ENCODE measurements at places on chromosomes 16 and 17.

DNA sequence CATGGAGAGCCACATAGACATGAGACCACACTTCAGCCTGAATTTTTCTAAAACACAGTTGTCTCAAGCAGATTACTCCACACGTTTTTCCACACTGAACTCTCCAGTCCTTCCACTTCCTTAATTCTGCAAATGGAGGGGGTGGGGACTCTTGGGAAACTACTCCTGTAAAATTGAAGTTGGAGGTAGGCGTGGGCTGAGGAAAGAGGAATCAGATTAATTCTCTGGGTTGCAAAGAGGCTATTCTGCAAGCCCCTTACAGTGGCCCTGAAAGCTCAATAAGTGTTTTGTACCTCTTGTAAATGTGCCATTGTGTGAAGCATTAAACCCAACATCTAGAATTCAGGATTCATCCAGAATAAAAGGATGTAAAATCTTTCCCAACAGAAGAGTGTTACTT is 9.6 kb downstream of the MARVELD3 start:
- DNase-seq, result no peak

- DNase-seq, result no peak
These were observed 195.5 kb downstream of the RAB11FIP4 start for GRCh38 chr17:31586946-31587345.

DNA sequence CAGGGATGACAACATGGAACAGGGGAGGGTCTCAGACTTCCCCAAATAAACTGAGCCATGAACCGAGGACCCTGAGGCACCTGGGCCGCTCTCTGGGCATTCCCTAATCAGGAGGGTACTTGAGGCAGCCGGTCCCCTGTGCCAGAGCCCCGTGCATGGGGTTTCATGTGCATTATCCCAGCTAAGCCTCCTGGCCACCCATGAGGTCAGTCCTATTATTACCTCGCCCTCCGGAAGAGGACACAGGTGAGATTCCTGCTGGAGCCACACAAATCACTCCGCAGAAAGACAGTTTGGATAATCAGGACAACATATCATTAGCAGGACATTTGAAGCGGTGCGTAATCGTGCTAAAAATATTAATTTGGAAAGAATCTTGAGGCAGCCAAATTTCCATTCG is 274.0 kb downstream of the PARN start:
- no peak for DNase-seq

DNA sequence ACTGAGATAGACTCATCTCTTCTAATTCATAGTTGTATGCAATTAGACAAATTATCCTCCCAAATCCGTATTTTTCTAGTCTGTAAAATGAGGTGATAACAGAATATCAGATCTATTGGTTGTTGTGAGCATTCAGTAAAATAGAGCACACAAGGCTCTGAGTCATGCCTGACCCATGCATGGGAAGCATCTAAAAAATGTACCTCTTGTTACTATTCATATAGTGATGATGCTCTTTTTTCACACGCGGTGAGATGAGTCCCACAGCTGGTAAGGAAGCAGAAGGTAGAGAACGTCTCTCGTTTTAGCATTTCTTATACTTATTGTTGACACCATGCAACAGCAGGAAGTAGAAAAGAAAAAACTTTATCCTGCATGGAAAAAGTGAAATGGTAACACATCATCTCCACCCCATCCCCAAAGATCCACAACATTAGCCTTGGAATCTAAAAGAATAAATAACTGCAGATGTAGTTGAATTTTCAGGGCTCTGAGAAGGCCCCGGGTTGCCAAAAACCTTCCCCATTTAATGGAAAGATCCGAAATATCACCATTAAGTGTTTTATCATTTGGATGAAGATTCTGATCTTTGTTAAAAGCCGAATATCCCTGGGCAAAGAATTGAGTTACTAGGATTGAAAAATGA is 215.6 kb downstream of the TMEM114 start:
- no peak for DNase-seq

DNA sequence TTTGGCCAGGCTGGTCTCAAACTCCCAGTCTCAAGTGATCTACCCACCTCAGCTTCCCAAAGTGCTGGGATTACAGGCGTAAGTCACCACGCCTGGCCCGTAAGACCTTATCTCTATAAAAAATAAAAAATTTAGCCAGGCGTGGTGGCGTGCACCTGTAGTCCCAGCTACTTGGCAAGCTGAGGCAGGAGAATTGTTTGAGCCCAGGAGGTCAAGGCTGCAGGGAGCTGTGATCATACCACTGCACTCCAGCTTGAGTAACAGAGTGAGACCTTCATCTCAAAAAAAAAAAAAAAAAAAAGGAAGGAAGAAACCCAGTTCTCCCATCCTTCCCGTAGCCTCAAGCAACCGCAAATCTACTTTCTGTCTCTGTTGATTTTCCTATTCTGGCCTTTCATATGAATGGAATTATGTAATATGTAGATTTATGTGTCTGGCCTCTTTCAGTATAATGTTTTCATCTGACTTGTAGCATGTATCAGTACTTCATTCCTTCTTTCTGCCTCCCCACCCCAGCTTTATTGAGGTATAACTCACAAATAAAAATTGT is 11.2 kb downstream of the CASC3 start:
- no peak for DNase-seq

- DNase-seq, result no peak
These were observed 22.9 kb downstream of the ADAM11 start for GRCh38 chr17:44781551-44782325.

DNA sequence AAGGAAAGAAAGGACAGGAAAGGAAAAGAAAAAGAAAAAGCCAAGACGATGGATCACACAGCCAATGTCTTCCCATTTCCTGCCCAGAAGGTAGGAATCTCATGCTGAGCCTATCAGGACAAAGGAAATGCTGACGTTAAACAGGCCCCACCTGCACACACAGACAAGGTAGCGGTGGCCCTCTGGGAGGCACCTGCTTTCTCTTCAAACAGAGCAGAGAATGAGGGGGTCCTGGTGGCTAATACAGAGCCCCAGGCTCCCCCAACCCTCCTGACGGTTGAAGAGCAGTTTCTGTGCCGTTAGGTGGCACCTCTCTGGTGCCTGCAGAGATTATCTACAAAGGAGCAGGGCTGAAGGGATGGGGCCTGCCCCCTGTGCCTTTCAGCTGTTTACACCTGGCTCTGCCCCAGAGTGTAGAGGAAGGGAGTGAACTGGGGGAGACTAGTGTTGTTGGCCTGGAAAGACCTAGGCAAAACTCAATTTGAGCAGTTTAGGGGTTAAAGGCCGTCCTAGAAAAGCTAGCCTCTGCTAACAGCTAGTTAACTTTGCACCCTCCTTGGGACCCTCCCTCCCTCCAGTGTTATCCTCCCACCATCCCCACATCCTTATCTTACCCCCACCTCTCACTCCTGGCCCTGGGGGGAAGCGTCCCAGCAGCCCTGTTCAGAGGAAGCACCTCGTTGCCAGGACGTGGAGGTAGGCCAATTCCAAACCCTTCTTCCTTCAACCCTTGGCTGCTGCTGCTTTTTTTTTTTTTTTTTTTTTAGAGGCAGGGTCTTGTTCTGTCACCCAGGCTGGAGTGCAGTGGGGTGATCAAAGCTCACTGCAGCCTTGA is 56.3 kb downstream of the ARHGAP27 start:
- DNase-seq, result no peak

DNA sequence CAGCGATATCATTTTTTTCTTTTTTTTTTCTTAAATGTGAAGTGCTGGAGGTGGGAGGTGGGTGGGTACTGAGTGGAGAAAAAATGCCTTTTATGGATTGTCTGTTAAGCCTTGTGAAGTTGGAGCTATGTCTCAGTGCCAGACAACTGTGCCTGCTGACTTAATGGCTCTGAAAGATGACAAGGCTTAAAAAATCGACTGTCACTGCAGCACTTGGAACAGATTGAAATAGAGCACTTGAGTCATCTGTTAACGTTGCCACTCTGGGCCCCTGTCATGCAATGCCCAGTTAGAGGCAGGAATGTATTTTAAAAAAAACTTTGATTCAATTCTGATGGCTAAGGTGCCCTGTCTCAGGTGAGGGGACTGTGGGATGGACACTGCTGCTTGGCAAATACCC is 108.2 kb upstream of the HS3ST2 start:
- DNase-seq, result no peak

GRCh38 chr17:27413792-27414191 is 42.5 kb upstream of the KSR1 start:
- DNase-seq, result no peak

DNA sequence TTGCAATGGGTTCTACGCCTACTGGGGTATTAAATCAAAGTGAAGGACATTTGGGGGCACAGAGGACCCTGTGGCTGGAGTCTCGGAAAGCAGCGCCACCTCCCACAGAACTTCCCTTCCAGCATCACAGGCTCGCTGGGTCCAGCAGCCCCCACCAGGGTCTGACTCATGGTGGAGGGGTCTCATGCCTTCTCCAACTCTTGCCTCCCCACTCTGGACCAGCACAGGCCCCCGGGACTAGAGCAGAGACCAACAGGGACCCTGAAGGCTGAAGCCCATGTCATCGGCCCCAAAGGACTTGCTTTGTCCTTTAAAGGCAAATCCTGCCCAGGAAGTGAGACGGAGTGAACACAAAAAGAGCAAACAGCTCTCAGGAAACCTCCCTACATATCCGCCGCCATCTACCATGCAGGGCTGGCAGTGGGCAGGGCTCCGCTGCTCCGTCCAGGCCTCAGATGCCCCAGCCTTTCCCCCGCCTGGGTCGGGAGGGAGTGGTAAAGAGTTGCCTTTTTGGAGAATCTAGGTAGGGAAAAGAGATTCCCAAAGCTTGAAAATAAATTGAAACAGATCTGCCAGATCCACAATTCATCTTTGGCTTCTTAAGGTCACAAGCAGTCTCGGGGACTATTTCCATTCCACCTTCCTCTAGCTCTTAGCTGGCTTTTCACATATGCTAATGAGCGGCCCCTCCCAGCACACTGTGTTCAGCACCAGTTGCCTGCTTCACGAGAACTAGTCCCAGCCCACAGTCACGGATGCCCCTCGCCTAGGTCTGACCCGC is 2.1 kb upstream of the GPRC5C start:
- no peak for DNase-seq

- peak; percentile 78 for DNase-seq
These were observed 1.2 kb upstream of the METTL26 start for GRCh38 chr16:637081-638018.

- DNase-seq, result no peak
These were observed 3.8 kb downstream of the FAM83G start for GRCh38 chr17:19000531-19001325.

DNA sequence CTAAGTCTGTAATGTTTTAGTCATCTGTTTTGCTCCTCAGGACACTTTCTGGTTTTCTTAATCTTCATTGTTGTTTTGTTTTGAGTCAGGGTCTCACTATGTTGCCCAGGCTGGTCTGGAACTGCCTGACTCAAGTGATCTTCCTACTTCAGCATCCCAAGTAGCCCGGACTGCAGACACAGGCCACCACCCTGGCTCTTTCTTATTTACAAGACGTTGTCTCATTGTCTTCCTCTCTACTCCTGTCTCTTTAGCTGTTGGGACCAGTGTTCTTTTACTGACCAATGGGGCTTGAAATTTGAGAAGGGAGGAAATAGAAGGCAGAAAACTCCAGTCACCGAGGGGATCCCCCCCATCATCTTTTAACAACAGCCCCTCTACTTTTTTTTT is 1.2 kb downstream of the SCPEP1 start:
- DNase-seq, result no peak

DNA sequence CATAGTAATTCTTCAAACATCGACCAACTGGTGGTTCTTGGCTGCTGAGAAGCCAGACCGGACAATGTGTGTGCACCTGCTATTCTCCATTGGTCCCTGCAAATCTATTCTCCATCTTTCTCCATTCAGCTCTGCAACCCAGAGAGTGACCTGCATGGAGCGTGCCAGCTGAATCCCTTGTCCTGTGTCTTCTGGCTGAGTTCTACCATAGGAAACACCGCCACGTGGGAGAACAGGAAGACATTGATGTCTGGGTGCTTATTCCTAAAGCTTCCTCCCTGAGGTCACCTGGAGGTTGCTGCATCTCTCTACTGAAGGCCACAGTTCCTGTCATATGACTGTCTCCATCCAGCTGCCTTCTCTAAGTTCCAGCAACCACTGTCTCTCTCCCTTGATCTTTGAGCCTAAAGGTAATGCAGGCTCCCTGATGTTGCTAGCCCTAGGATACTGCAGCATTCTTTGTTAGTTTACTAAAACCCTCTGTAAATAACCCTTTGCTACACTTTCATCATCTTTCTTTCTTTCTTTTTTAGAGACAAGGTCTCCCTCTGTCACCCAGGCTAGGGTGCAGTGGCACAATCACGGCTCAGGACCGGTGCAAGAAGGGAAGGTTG is 10.6 kb upstream of the SMG1 start:
- DNase-seq, result no peak

GRCh38 chr16:2752850-2753732 is 653 bp downstream of the SRRM2 start:
- DNase-seq, result peak; percentile 61

DNA sequence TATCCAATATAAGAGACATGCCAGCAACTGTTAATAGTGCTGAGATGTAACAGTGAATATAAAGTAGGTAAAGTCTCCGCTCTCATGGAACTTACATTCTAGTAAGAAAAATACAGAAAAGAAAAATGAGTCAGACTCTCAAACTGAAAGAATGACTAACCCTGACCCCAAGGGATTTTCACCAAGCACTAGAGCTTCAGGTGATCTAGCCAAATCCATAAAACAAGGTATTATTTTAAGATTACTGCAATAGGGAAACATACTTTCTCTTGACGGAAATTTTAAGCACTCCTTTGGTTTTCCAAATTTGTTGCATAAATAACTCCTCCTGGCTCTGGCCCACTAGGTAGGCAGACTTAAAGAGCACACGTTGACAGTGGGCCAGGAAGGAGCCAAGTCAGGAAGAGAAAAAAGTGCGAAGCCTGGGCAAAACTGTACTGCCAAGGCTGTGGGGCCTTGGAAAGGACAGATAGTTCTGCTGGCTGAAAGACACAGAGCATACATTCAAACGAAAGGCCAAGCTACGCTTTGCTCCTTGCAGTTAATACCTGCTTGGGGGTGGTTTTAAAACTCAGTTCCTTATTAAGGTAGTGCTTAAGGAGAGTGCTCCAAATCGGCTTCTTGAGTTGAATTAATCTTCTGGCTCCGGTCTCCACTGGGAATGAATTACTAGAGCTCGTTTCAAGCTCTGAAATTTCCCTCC is 1.4 kb downstream of the GOT2 start:
- no peak for DNase-seq

GRCh38 chr17:48160177-48161081 is 52.9 kb downstream of the SNX11 start:
- no peak for DNase-seq

DNA sequence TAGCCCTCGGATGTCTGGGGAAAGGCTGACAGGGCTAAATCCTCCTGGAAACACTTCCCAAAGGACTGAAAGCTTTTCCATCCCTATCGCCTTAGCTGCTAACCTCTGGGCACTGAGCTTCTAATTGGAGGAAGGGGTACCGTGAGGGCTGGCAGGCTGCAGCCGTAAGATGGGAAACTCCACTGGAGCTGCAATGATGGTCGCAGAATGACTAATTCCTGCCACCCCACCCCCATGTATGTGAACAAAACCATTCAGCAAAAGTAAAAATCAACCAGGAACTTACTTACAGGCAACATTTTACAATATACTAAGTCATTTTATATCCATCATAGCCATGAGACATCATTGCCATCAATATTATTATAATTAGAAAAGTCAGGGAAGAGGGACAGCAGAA is 133.3 kb downstream of the ABCC12 start:
- no peak for DNase-seq

GRCh38 chr16:29784901-29785500 is 5.5 kb upstream of the KIF22 start:
- no peak for DNase-seq

GRCh38 chr17:38322156-38322779 is 21.5 kb downstream of the GPR179 start:
- DNase-seq, result peak; percentile 15

GRCh38 chr16:58440131-58440530 is 47.9 kb downstream of the GINS3 start:
- no peak for DNase-seq

- no peak for DNase-seq
These were observed 63.4 kb downstream of the SMURF2 start for GRCh38 chr17:64598672-64599071.

Measured in right renal pelvis (tissue), 4 donors.